ENCODE measurements at places on chromosomes 3 and 15.

DNA sequence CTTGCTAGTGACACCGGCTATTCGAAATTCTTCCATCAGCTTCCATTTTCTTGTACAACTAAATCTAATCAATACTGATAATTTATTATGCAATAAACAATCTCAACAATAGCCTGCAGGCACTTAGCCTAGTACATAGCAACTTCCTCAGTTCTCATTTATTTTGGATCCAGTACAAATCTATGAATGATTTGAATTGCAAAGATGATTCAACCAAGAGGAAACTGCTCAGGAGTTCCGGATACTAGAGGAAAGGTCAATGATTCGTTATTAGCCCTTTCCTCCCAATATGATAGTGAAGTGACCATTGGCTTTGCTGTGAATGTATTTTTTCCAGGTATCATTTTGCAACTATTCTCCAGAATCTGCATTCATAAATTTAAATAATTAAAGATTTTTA, 827.0 kb downstream of the CADM2 start:
- DNase-seq: no peak

DNA sequence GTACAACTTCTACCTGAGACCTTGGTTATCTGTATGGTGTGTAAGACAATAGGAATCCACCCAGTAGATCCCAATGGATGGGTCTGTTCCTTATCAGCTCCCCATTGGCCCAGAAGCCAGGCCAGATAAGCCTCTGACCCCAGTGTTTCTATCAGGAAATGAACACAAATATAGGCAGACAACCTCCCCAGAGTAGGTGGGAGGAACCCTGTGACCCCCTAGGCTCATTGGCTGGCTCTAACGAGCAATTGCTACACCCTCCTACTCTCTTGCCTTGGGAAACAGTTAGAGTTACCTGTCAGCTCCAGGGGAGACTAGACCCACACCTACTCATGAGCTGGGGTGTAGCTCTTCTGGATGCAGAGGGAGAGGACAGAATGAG, 299.9 kb downstream of the UACA start:
- DNase-seq: no peak

DNA sequence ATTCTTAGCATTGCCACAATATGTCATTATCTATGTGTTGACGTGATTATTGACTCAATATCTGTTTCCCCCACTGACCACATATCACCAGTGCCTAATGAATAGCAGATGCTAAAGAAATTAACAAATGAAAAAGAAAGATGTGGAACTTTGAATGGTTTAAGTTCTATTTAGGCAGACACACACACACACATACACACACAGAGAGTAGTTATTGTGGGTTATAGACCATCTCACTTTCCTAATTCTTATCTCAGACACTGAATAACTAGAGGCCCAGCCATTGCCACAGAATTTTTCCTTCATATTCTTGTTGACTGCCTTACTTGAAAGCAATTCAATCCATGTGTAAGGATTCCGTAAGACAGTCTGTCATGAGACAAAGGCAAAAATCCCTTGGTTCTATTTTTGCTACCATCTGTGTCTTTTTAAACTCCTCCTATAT, 61.9 kb upstream of the PHLDB2 start:
- DNase-seq: peak; percentile 53

GRCh38 chr3:98350082-98350481, 3.6 kb upstream of the OR5K4 start:
- no peak for DNase-seq

- no peak for DNase-seq
Observed at GRCh38 chr15:92157666-92158298, 235.9 kb upstream of the ST8SIA2 start.

- DNase-seq: no peak
Observed at GRCh38 chr3:242602-243355, 46.2 kb downstream of the CHL1 start.

DNA sequence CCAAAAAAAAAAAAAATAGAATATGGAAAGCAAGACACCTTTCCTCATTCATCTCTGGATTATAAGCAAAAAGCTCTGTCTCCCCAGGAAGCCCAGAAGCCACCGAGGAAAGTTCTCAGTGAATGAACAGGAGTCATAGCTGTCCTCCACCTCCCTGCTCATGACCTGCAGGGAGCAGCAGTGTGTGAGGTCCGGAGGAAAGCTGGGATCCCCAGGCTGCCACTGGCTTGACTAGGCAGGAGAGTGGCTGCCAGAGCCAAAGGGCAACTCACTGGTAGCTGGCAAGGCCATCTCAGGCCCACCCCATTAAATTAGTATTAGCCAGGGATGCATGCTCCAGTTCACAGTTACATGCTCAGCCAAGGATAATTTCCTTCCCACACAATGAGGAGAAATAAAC, 191.6 kb upstream of the STT3B start:
- DNase-seq: no peak

DNA sequence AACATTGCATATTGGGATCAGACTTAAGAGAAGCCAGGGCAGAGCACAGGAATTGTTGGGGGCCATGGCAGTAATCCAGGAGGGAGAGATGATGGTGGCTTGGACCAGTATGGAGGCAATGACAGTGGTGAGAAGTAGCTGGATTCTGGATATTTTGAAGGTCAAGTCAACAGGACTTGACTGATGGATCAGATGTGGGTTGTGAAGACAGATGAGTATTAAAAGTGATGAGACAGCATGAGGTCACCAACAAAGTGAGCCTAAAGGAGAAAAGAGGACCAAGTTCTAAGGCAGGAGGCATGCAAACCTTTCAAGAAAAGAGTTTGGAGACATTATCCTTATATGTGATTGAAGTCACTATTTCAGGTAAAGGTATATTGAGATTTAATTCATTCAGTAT, 56.6 kb upstream of the TIPARP start:
- DNase-seq: no peak
